A172 (cell line): ENCODE measurements at places on chromosomes 7 and 10. TPM values are rescaled to one million over a fixed set of nuclear protein-coding genes. Genes with fewer than 3 reads are reported as not detected.

Gene METTL27
- 2.3 and 3.1 TPM in 2 replicates for total RNA-seq

Gene PON2
- 210 and 228 TPM in 2 replicates for total RNA-seq

Gene IKZF1
- total RNA-seq = not detected in 2 replicates

Gene C10orf143
- total RNA-seq = 0.05 TPM in 2 replicates

DNA sequence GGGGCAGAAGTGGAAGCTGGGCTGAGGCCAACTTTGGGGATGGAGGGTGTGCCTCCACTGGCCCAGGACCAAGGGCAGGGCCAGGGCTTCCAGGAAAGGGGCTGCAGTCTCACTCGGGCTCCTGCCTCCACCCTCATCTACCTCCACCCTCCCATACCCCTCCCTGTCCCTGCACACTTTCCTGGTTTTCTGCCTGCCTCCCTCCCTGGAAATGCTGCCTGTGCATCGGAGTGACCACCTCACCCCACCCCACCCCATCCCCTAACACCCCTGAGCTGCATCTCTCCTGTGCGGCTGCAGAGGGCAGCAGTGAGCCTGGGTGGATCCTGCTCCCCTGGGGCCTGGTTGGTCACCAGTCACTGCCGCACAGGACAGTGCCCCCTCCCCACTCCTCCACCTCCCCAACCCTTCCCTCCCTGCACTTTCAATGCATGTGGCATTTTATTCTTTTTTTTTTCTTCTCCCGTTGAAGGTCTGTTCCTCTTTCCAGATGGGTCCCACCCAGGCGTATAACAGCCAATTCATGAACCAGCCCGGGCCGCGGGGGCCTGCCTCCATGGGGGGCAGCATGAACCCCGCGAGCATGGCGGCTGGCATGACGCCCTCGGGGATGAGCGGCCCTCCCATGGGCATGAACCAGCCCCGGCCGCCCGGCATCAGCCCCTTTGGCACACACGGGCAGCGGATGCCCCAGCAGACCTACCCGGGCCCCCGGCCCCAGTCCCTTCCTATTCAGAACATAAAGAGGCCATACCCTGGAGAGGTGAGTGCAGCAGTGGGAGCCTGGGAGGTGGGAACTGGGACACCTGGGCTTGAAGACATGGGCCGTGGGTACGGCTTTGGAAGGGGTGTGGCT lies 54.1 kb upstream of the PPIF start:
- peak; percentile 47 for DNase-seq

- DNase-seq = no peak
Observed at GRCh38 chr10:96608805-96609204, 22.0 kb upstream of the TM9SF3 start.

DNA sequence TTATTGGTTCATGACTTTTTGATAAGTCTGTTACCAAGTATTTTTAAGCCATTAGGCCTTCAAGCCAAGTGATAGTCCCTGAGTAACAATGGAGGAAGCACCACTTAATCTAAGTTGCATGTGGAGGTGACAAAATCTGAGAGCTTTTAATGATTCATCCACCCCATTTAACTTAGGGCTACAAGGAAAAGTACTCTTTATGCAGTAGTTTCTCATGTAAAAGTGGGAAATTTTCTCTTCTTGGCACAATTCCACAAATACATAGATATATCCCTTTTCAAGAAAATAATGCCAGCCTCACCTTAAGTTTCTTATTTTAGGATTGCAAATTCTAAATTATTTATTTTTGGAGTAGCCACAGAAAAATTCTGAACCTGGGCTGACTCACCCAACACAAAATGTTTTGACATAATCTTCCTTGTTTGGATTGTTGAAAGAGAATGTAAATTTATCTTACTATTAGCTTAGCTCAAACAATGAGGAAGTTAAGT lies 85.7 kb downstream of the SUGCT start:
- peak; percentile 66 for DNase-seq
